ENCODE measurements at places on chromosomes 5 and 9. TPM values are rescaled to one million over a fixed set of nuclear protein-coding genes. Genes with fewer than 3 reads are reported as not detected.

GRCh38 chr5:81506378-81506777 lies 112.4 kb upstream of the ACOT12 start:
- no peak overlapping the region for H3K4me3 ChIP-seq
- no peak overlapping the region for H3K27ac ChIP-seq
- H3K27me3 ChIP-seq: no peaks in the 10 kb centered on the region
- DNase-seq: no peak
- peaks cover 8% of the 10 kb centered on the region for H3K4me1 ChIP-seq

- H3K4me3 ChIP-seq: no peak overlapping the region
- DNase-seq: no peak
These were observed 323.7 kb downstream of the ARRDC3 start for GRCh38 chr5:91059409-91059808.

Gene C5orf47
- not detected for polyA plus RNA-seq

Gene PRELID2
- polyA plus RNA-seq: not detected

DNA sequence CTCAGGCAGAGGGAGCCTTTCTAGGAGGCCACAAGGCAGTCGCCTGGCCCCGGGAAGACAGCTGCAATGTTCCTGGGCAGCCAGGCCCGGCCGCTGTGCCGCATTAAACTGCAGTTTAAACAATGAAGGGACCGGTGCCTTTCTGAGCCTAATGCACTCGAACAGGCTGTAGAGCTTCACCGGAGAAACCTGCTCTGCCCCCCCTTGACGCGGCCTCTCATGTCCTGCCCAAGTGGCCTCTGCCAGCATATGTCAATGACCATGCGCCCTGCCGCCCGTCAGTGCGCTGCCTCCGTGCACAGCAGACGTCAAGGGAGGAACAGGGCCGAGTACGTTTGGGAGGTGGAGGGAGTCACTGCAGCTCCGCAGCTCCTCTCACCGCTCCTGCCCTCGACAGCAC lies 38.4 kb upstream of the BARHL1 start:
- H3K27ac ChIP-seq: no peak overlapping the region
- H3K36me3 ChIP-seq: no peaks in the 10 kb centered on the region
- peaks cover 1% of the 10 kb centered on the region for H3K4me1 ChIP-seq

- DNase-seq: no peak
- no peaks in the 10 kb centered on the region for H3K4me1 ChIP-seq
- H3K36me3 ChIP-seq: peaks cover 9% of the 10 kb centered on the region
- H3K4me3 ChIP-seq: no peak overlapping the region
- no peak overlapping the region for H3K27ac ChIP-seq
These were observed 110.2 kb downstream of the ANXA2R start for GRCh38 chr5:42929871-42930270.

Gene SLC27A6
- not detected for polyA plus RNA-seq

GRCh38 chr5:140182803-140183367 lies 7.9 kb downstream of the CYSTM1 start:
- no peaks in the 10 kb centered on the region for H3K4me1 ChIP-seq
- H3K27ac ChIP-seq: no peak overlapping the region
- no peak overlapping the region for H3K4me3 ChIP-seq

Gene ACSL6
- 16.5 TPM for polyA plus RNA-seq

DNA sequence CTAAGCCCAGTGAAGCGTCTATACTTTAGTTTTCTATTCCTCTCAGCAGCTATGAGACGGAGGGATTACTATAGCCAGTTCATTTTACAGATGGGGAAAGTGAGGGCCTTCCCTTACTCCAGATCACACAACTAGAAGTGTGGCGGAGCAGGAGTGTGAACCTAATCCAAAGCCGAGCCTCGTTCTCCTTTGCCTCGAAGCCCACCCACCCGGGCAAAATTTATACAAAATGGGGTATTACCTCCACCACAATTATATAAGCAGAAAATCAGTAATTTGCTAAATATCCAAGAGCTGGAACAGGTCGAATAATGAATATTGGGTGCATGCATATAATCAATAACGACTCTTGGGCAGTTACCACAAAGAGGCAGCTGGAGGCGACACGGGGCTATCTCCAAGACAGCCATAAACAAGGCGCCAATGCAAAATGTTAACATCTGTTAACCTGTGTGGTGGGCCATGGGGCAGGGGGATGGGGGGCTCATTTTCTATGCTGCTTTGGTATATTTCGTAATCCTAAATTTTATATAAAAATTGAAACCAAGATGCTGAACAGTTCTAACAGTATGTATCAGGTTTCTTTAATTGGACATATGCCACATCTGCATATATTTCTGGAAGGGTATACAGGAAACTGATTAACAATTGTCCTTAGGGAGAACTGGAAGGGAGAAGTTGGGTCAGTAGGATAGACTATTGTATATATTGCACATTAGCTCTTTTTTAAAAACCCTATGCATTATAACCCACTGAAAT lies 1.2 kb upstream of the RNF44 start:
- no peak for DNase-seq
- peaks cover 11% of the 10 kb centered on the region for H3K36me3 ChIP-seq
- no peaks in the 10 kb centered on the region for H3K27me3 ChIP-seq
- H3K4me1 ChIP-seq: peaks cover 72% of the 10 kb centered on the region
- H3K27ac ChIP-seq: peak overlapping the region; percentile 99
